ENCODE measurements at places on chromosomes 11 and 22.
A peak's percentile ranks its signal among the peaks of the same experiment; 100 is the strongest.

GRCh38 chr11:83120327-83120726 is 36.6 kb upstream of the PCF11 start:
- no peak for DNase-seq

DNA sequence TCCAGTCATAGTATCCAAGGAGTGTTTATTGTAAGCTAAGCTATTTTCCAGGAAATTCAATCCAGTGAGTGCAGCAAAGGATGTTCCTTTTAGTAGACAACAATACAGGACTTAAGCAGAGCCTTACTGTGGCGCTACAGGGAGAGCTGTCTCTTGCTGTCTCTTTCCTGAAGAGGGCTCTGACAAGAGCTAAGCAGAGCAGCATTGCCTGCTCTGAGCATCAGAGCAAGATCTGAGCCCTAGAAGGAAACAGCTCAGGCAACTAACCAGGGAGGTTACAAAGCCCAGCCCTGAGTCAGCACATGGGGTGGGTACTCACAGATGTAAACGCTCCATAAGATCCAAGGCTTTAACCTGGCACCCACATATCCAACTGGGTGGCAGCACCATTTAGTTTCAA is 8.0 kb downstream of the LAYN start:
- no peak for DNase-seq

DNA sequence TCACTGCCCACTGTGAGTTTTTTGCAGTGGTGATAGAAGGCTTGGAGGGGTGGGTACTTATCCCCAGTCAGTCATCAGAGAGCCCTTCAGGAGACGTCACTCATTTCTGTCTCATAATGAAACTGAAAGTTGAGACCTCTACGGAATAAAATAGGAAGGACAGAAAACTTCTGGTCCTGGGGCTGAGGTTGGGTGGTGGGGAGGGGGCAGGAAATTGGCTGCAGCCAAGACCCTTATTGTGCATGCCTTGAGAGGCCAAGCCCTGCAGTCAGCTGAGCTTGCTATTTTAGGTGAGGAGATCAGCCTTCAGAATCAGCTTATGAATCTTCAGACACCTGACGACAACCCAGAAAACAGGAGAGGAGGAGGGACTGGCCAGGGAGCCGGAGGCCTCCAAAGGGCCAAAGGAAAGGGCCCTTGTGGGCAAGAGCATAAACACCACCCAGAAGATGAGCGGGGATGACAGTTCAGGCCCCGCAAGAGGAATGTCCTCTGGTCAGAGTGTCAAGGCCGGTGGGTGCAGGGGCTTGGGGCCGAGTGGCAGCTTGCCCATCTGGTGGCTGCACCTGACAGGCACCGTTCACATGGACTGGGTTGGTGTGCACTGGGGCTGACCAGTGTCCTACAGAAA is 17.9 kb upstream of the ADA2 start:
- DNase-seq: no peak

DNA sequence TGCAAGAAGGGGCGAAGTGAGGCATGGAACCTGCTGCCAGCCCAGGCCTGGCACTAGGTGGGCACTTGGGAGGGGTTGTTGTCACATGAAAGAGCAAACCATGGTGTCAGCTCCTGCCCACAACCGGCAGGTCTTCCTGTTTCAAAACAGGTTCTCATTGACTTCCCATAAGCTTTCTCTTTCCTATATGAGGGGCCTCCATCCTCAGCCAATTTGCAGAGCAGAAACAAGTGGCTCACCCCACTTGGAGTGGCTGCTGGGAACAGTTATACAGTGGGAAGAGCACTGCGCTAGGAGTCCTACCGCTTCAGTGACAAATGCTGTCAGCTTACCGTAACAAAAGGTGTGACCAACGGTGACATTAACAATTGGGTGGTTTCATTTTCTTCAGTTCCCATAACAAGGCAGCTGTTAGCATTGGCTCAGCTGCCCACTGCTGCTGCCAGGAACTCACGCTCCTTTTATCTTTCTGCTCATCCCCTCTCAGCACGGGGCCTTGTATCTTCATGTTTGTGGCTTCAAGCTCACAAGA is 10.2 kb upstream of the SSTR3 start:
- no peak for DNase-seq

DNA sequence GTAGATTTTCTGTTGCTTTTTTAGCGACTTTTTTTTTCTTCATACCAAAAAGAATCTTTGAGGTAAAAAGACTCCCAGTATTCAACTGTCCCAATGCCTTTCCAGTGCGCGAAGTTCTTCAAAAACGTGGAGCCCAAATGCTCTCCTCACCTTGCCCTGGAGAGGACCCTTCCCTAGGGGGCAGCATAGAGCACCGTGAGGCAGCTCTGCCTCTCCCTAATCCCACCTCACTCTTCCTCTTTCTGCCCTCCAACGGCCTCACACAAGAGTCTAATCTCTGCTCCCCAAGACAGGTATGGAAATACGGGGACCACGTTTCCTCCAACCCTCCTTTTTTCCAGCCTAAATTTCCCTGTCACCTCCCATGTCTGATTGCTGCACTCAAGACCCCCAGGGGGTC is 117.5 kb upstream of the ALX4 start:
- DNase-seq: no peak

- DNase-seq: peak; percentile 56
These were observed 5.2 kb downstream of the DDB1 start for GRCh38 chr11:61327669-61328071.

GRCh38 chr11:104529906-104530305 is 366.0 kb upstream of the PDGFD start:
- peak; percentile 33 for DNase-seq

- peak; percentile 53 for DNase-seq
These were observed 193.0 kb upstream of the SNX19 start for GRCh38 chr11:131109257-131109656.

- DNase-seq: no peak
These were observed 11.2 kb downstream of the WNT11 start for GRCh38 chr11:76194872-76195668.

DNA sequence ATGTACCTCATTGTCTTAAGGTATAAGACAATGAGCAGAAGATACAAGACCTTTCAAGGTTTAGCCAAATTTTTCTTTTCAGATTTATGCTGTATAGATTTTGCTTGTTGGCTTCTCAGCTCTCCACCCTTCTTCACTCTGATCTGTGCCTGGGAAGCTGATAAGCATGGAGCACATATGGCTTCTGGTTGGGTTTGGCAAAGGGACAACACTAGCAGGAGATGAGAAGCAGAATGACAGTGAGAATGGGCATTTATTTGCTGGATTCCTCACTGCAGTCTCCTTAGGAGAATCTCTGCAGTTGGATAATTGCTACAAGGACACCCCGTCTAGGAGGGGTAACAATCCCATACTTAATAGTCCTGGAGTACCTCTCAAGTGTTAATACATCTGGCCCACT is 474.8 kb upstream of the CCDC90B start:
- DNase-seq: no peak

- no peak for DNase-seq
These were observed 221.4 kb downstream of the DBX1 start for GRCh38 chr11:19938866-19939265.

GRCh38 chr11:134532921-134533421 is 120.9 kb upstream of the B3GAT1 start:
- no peak for DNase-seq

DNA sequence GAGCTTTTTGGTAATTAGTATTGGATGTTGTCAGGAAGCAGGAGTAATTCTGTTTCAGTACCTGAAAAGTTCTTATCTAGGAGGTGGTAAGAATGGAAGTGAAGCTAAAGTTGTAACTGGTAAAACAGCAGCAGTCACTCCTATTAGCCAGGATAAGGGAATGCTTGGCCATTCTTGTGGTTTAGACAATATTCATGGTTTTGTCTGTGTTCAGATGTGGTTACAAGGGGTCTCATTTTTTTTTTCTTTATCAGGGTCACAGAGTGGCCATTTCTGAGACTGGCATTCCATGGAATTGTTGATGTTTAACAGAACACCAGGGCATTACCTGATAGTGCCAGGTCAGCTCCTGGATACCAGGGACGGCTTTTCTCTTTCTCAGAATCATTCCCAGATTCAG is 23.8 kb downstream of the TAF1D start:
- DNase-seq: no peak

- DNase-seq: no peak
These were observed 2.1 kb upstream of the CCDC81 start for GRCh38 chr11:86372586-86372985.

DNA sequence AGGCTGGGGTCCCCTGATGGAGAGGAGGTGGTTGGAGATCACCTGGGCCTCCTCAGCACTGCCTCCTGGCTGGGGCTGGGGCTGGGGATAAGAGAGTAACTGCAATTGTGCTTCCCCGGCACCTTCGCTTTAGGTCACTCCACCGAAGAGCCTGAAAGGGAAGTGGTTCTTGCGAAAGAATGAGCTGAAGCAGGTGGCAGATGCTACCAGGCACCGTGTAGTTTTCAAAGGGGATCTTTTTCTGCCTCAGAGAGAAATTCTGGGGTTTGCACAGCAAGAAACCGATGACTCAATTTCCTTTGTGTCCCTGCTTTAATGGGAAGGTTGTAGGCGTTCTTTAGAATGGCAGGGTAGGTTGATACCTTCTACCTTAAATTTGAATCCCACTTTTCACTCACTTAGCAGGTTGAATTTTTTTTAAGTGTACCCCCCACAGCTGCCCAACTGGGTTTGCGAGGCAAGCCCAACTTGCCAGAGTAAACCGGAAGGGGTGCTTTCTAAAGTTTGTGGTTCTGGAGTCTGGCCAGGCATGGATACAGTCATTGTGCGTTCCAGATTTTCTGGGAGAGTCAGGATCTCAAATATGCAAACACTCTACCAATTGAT is 5.3 kb downstream of the CD44 start:
- peak; percentile 75 for DNase-seq

DNA sequence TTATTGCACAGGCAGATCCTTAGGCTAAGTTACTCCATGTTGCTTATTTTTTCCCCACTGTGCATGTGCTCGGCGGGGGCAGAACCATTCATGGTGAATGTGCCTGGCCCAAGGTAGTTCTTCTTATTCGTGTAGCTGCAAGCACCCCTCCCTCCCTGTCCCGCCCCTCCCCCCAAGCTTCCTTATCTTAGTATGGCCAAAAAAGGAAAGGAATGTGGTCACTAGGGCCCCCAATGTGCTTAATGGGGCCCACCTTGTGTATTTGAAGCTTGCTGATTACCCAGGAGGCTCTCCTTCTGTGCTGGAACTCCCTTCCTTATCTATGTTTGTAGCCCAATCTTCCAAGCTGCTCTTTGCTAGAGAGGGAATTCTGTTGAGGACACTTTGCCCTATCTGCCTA is 1259.7 kb upstream of the RAG2 start:
- DNase-seq: no peak

- DNase-seq: no peak
These were observed 107.7 kb upstream of the PLET1 start for GRCh38 chr11:112368381-112368780.

DNA sequence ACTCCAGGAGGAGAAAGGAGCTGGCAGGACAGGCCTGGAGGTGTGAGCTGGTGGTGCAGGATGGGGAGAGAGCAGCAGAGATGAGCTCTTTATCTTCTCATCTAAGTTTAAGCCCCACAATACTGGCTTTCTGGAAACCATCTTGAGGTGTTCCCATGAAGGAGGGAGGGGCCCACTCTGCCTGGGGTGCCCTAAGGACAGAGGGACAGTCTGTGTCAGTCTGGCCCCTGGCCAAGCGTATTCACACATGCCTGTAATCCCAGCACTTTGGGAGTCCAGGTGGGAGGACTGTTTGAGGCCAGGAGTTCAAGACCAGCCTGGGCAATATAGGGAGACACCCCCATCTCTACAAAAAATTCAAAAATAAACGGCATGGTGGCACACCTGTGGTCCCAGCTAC is 8.9 kb downstream of the SERHL2 start:
- no peak for DNase-seq

- DNase-seq: peak; percentile 24
These were observed 56.3 kb upstream of the TCF20 start for GRCh38 chr22:42326801-42327200.

- DNase-seq: no peak
These were observed 151.7 kb downstream of the CEP164 start for GRCh38 chr11:117479372-117479771.
